ENCODE measurements at places on chromosomes 16 and 17.
A peak's percentile ranks its signal among the peaks of the same experiment; 100 is the strongest.

DNA sequence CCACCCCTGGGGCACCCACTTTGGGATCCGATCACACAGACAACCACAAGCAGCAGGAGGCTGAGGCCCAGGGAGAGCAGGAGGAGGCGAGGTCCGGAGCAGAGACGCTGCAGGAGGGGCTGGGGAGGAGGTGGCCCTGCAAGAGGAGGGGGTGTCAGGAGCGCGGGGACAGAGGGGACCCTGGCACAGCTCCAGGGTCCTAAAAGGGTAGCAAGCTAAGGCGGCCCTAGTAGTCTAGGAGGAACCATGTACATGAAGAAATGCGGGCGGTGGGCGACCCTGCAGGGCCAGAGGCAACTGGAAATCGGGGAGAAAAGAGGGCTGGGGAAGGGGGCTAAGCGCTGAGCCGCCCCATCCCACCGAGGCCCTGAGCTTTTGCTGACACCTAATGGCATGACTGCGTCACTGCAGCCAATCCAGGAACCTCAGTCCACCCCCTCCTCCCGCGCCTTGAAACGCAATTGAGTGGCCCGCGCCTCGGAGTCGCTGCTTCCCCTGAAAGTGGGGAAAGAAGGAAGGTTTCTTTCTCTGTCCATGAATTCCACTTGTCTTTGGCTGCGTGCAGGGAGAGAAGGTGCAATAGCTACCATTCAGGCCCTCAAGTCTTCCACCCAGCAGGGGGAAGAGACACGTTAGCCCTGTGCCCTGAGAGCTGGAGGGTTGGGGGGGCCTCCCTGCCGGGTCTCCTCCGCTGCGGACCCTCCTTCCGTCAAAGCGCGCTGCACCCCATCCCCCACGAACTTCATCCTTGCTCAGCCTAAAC, 1.8 kb downstream of the ASGR1 start:
- DNase-seq: peak; percentile 80

- peak; percentile 30 for DNase-seq
Observed at GRCh38 chr17:4520894-4521600, 22.4 kb downstream of the SPNS2 start.

- DNase-seq: peak; percentile 90
Observed at GRCh38 chr17:77349976-77350830, 209.4 kb downstream of the SEC14L1 start.

DNA sequence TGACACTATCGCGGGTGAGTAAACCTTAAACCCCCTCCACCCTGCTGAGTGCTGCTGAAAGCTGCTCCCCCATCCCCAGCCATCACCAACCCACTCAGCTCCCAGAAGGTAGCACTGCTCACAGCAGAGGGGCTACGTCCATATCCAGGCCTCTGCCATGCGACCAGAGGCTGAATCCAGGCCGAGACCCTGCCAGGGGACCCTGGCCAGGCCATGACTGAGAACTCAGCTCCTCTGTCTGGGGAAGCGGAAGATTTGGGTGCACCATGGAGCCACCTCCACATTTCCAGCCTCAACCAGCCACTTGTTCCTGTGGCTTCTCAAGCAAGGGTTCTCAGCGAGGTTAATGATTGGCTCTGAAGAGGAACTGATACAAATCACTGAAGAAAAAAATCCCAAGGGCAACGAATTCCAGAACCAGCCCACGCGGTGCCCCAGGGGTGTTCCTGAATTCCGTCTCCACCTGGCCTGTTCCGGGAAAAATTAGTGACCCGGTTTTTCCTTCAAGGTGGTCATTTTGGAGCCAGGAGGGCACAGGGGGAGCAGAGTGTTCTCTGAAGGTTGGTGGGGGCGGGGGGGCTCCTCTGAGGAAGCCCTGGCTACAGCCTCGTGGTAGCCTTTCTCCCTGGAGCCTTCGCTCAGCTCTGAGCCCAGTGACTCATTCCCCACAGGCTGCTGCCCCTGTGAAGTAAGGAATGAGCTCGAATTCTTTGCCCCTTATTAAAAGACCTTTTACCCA, 9.3 kb upstream of the SLC16A5 start:
- DNase-seq: peak; percentile 92

DNA sequence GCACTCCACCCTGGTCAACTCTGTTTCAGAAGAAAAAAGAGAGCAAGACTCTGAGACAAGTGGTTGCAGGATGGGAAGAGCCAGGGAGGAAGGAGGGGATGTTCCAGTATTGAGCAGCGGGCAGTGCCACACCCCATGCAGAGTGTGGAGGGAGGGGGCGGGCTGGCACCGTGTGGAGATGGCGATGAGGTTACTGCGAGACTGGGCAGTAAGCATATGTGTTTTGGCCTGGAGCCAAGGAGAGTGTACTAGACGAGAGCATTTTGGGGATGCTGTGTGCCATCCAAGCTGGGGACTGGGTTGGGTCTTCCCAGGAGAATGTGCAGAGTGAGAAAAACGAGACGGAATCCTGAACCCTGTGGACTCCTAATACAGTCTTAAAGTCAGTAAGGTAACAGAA, 3.4 kb downstream of the TBC1D24 start:
- DNase-seq: no peak

GRCh38 chr16:57956270-57956808, 14.6 kb downstream of the CNGB1 start:
- DNase-seq: no peak

- no peak for DNase-seq
Observed at GRCh38 chr17:43349142-43349541, 49.7 kb upstream of the ARL4D start.

DNA sequence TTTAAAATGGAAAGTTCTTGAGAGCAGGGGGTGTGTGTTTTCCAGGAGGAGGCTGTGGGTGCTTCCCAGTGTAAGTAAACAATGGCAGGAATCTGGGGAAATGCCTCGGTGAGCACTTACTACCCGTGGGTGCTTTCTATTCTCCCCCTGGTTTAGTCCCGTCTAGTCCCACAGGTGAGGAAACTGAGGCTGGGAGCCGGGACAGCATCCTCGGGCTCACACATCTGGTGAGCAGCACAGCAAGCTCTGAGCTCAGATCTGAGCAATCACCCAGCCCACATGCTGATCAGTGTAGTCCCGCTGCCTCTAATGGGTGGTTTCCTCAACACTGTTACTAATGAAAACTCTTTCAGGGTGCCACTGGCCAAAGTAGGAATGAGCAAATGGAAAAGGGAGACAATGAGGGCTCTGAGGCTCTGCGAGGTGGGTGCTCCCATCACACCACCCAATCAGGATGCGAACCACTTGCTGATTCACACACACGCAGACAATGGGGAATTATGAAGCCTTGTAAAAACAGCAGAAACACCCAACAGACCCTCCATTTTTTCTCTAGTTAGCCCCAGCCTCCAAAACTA, 202.6 kb downstream of the PARN start:
- peak; percentile 13 for DNase-seq

- no peak for DNase-seq
Observed at GRCh38 chr16:28298511-28298878, 6.2 kb downstream of the SBK1 start.

DNA sequence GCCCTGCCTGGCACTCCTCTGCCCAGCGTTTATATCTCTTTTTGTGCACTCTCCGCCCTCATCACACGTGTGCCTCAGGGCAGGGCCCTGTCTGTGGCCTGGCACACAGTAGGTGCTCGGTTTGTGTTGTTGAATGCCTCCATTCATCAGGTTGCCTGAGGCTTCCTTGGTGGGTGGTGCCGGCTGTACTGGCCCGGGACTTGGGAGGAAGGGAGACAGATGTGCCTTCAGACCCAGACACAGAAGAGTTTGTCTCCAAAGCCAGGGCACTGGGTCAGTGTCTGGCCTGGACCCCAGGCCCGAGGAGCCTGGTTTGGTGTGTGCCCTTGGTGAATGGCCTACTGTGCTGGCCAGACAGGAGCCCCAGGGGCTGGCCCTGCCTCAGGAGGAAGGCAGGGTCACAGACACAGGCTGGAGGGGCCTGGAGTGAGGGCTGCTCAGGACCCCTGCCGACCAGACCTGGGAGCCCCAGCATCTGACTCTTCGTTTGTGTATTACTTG, 71.6 kb downstream of the RAI1 start:
- DNase-seq: peak; percentile 45

DNA sequence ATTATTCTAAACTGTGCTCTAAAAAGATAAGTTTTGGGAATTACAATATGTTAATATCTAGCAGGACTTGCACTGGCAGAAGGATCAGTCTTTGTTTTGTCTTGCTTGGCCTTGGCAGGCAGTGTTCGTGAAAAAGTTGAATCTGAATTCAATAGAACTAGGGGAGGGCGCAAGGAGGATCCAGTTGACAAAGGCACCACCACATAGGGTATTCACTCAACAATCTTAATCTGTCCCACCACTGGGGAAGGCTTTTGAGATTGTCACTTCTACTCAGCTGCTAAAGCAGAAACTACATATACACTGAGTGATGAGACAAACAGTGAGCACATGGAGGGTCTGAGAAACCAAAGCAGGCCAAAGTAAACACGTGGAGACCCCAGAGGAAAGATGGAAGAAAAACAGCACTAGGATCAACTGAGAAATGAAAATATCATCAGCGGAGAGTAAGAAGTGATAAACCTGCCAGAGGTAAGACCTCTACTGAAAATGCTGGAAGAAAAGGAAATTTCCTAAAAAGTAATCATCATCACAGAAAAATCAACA, 2.4 kb downstream of the AMFR start:
- DNase-seq: no peak

Data from GM23248 (cell line).